Ascending aorta (tissue), 2 donors: ENCODE measurements at places on chromosomes 11 and 22.

GRCh38 chr11:17508306-17508705 is 31.7 kb upstream of the ABCC8 start:
- no peaks in the 10 kb centered on the region for H3K36me3 ChIP-seq
- H3K27me3 ChIP-seq = no peaks in the 10 kb centered on the region
- peak overlapping the region; percentile 34 for H3K27ac ChIP-seq
- DNase-seq = no peak
- no peak overlapping the region for H3K4me3 ChIP-seq

DNA sequence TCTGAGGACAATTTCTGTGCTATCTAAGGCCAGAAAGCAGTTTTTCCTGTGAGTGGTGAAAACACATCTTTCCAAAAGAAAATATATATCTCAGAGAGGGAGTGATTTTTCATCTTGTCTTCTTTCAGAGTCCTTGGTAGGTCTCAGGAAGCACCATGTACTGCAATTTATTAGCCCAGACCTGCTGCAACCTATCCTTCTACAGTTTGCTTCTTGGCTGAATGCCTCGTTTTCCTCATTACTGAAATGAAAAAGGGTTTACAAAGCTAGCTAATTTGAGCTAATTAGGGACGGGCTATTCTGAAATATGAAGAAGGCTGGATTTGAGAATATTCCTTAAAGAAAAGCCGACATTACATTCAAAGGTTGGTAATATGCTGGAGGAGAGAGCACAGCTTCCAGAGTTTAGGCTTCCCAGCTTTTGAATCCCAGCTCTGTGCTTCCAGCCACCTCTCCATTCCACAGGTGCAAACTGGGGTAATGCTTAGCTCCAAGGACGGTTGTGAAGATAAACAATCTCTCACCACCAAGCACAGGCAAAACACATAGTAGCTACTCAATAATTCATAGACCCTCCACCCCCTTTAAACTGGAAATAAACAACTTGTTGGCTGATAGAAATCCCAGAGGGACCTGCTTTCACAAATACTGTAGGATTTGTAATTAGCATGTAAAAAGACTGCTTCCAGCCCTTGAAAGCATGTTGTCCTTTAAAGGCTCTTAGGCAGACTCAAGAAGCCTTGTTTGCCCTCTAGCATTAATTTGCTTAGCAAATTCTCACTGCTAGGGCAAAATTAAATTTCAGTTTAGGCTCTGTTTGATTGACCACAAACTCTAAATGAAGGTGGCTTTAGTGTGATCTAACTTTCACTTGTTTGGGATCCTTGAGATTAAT is 24.5 kb upstream of the SESN3 start:
- H3K27me3 ChIP-seq = no peaks in the 10 kb centered on the region
- H3K36me3 ChIP-seq = no peaks in the 10 kb centered on the region
- H3K27ac ChIP-seq = no peak overlapping the region
- no peak overlapping the region for H3K4me3 ChIP-seq

- H3K27ac ChIP-seq = no peak overlapping the region
- no peak overlapping the region for H3K4me3 ChIP-seq
- H3K36me3 ChIP-seq = no peaks in the 10 kb centered on the region
- no peaks in the 10 kb centered on the region for H3K4me1 ChIP-seq
Measured at GRCh38 chr22:23938328-23939016, 22.5 kb downstream of the GSTT2B start.

- H3K4me3 ChIP-seq = no peak overlapping the region
- no peaks in the 10 kb centered on the region for H3K4me1 ChIP-seq
- H3K36me3 ChIP-seq = peaks cover 7% of the 10 kb centered on the region
Measured at GRCh38 chr22:19079691-19080090, 42.5 kb downstream of the DGCR2 start.

GRCh38 chr11:121068787-121069186 is 32.3 kb upstream of the TECTA start:
- no peak overlapping the region for H3K4me3 ChIP-seq
- H3K36me3 ChIP-seq = peaks cover 8% of the 10 kb centered on the region
- no peak overlapping the region for H3K27ac ChIP-seq
- H3K27me3 ChIP-seq = no peaks in the 10 kb centered on the region

DNA sequence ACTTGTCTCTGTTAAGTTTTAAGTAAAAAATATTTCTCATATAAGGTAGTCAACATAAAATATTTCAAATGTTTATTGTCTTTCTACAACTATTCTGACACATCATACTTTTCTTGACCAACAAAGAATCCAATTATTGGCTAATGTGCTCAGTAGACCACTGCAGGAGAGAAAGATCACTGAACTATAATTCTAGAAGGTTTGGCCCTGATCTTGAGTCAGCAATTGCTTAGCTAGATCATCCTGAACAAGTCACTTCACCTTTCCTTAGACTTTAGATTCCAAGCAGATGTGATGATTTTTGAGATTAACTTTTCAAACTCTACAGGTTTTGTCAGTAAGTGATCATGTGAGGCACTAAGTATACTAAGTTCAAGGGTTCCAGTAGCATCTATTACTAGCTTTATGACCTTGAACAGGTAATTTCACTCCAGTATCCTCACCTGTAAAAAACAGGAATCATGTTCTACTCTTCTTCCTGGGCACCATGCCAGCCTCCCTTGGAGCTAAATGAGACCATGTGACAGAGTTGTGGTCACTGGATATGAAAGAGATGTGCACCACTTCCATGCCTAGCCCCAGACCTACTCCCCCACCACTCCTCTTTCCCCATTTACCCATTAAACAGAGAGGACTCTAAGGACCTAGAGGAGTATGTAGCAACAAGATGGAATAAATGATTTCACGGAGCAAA is 17.3 kb downstream of the PGM2L1 start:
- H3K4me3 ChIP-seq = no peak overlapping the region
- H3K36me3 ChIP-seq = no peaks in the 10 kb centered on the region
- H3K27me3 ChIP-seq = no peaks in the 10 kb centered on the region
- H3K27ac ChIP-seq = no peak overlapping the region
- no peak for DNase-seq
- H3K4me1 ChIP-seq = no peaks in the 10 kb centered on the region

- H3K4me3 ChIP-seq = no peak overlapping the region
- peaks cover 5% of the 10 kb centered on the region for H3K4me1 ChIP-seq
- H3K27ac ChIP-seq = no peak overlapping the region
- H3K27me3 ChIP-seq = no peaks in the 10 kb centered on the region
Measured at GRCh38 chr11:119371778-119372182, 9.7 kb downstream of the USP2 start.
